ENCODE measurements at places on chromosomes 7 and 10. TPM values are rescaled to one million over a fixed set of nuclear protein-coding genes. Genes with fewer than 3 reads are reported as not detected.
A peak's percentile ranks its signal among the peaks of the same experiment; 100 is the strongest.

Gene CCDC186
- total RNA-seq = 33.3 TPM

Gene SEMA3A
- 1.6 TPM for total RNA-seq

Gene COX19
- 25.1 TPM for total RNA-seq

- DNase-seq = no peak
Measured at GRCh38 chr10:34176351-34176750, 638.7 kb downstream of the PARD3 start.

GRCh38 chr10:10794791-10795191 lies 222.9 kb upstream of the CELF2 start:
- DNase-seq = no peak

DNA sequence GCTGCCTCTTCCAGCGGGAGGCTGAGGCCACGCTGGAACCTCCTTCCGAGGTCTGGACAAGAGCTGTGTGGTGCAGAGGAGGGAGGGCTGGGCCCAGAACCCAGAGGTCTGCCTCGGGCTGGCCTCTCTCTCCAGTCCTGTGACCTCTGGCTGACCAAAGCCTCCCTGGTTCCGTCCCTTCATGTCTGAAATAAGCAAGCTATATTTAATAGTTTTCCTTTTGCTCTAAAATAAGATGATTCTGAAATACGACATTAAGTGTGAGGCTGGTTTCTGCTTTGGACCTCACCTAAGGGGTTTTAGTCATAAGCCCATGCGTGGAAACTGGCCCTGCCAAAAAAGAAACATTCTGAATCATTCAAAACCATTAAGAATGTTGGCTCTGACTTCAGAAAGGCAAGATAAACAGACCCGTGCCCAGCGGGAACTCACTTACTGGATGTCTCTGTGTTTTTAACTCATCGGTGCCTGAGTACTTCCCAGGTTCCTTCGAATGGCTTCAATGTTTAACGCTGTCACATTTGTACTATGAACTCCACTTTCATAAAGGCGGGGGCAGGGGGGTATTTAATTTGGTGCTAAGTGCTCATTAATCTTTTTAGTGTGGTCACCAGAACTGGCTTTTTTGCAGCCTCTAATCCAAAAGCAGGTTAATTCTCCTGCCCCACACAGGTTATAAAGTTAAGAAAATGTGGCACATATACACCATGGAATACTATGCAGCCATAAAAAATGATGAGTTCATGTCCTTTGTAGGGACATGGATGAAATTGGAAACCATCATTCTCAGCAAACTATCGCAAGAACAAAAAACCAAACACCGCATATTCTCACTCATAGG lies 157.5 kb upstream of the KLF14 start:
- peak; percentile 77 for DNase-seq

DNA sequence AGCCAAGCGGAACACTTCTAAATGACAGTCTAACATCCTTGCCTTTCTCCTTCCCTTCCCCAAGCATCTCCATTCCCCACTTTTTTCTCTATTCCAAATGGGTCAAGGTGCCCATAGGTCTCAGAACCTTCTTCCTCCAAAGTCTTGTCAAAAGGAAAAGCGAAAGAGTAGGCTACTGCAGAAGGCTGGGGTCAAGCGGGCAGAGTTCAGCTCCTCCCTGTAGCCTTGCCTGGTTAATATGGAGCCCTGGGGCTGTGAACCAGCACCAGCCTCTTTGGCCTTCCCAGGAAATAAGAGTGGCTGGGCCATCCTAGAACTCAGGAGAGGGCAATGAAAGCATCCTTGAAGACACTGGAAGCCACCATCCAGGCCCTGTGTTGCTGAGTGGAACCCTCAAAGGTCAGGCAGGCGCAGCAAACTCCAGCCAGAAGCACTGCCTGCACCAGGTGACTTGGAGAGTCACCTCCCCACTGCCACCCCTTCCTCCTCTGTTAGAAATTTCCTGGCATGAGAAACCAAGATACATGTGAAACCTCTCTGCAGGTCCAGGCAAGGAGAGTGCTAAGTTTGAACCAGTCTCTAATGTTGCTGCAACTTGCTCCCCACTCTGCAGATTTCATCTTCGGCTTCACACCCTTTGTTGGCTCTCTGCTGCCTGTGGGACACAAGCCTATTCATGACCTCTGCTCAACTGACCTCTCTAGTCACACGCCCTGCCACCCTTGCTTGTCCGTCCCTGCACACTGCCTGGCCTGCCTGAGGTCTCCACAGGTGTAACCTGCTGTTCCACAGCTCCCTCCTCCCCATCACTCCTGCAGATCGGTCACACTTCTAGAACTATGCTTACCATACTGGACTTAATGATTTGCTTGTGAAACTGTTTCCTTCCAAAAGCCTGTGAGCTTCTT lies 74.9 kb downstream of the SH3PXD2A start:
- DNase-seq = peak; percentile 58

- no peak for DNase-seq
Measured at GRCh38 chr7:107708956-107709355, 35.0 kb upstream of the CBLL1 start.

Data from lower leg skin (tissue), 4 donors.